Sciatic nerve (tissue), 2 donors: ENCODE measurements at places on chromosomes 4 and X. TPM values are rescaled to one million over a fixed set of nuclear protein-coding genes. Genes with fewer than 3 reads are reported as not detected.

Gene ARR3
- not detected for total RNA-seq

Gene ZDHHC9
- 30.4 TPM for total RNA-seq

Gene GPR34
- 10.3 TPM for total RNA-seq

Gene GEMIN8
- 33.6 TPM for total RNA-seq

GRCh38 chr4:158192439-158193158, 17.7 kb upstream of the TMEM144 start:
- no peak for DNase-seq

DNA sequence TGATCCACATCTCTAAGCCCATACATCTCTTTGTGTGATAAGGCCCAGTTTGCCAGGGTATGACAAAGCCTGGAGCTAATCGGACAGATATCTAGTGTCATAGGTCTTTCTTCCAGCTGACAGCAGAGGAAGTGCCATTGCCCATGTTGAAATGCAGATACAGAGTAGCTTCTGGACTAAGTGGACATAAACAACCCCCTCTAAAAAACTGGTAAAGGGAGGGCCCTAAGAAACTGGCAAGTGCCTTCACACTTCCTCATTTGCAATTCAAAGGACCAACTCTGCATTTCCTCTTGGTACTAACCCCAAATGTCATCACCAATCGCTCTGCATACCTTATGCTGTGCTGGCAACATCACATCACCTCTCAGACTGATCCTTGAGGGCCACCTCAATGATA, 20.8 kb downstream of the ARHGEF6 start:
- DNase-seq: no peak

DNA sequence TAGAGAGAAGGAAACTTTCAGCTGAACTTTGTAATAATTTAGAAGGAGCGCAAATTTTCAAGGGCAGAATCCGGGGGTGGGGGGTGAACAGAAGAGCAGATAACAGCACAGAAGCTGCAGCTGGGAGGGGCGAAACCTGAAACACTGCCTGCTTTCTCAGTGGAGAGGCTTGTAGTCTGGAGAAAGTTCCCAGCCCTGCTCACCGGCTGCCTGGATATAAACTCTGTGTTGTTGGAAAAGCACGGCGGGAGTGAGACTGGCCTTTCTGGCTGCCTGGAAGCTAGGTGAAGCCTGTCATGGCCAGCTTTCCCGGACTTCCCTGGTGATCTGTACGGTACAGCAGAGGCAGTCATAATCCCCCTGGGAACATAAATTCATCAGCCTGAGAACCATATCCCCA, 1352.1 kb upstream of the DIAPH2 start:
- no peak for DNase-seq

DNA sequence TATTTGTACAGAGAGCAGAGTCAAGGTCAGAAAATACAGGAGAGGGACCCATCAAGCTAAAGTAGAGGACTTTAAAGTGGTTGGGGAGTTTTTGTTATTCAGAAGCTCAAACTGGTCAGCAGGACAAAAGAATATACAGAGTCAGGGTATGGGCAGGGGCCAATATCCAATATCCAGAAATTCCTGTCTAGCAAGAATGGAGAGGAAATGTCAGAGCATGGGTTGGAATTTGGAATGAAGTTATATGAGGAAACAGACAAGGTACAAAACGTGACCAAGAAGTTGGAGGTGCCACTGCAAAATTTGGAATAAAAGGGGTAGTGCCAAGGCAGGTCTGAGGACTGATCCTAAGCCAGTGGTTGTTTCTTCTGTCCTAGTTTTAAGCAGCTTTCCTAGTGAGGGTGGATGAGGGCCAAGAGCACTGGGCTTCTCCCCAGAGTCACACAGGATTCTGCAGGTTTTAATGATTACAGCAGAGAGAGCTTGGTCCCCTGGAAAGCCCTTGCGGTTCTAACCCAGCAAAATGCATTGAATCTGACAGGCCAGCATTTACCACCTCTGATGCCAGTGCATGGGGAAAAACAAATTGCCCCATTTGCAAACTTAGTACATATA, 304.7 kb upstream of the FTHL17 start:
- DNase-seq: no peak

- no peak for DNase-seq
Observed at GRCh38 chr4:176207839-176208238, 12.5 kb upstream of the SPATA4 start.

DNA sequence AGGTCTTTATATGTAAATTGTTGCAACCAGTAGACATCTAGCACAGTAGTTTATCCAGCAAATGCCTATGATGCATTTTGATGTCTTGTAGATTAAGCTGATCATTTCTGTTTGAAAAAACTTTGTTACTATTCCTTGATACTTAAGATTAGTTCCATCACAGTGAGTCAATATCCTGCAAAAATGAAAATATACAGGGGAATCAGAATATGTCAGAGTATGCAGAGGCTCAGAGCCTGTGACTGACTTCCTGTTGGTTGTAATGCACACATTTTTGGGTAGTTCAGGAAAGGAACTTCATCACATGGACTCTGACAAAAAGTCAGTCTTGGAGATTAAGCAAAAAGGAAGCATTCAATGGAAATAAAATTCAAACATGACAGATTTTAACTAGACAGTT, 815.5 kb downstream of the FAT4 start:
- no peak for DNase-seq

DNA sequence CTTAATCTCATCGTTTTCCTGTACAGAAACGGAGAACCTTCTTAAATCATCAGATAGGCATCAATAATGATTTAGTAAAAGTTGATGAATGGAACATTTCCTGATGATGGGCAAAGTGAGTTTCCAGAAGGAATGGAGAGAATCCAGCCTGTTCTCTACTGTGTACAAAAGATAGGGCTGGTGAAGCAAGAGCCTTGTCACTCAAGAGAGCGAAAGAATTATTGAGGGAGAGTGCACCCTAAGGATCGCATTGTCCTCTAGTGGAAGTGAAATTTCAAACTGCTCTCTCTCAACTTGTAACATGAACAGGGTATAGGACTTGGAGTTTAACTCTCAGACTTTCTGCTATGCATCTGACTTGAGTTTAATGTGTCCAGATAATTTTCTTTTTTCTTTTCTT, 69.6 kb downstream of the CDS1 start:
- no peak for DNase-seq

GRCh38 chr4:30653291-30653690, 66.9 kb upstream of the PCDH7 start:
- DNase-seq: no peak

- DNase-seq: no peak
Observed at GRCh38 chr4:180539284-180539683, 1703.9 kb upstream of the TENM3 start.

GRCh38 chr4:75995727-75996126, 5.0 kb upstream of the SDAD1 start:
- DNase-seq: no peak

- no peak for DNase-seq
Observed at GRCh38 chrX:47568656-47569295, 7.8 kb downstream of the ARAF start.

DNA sequence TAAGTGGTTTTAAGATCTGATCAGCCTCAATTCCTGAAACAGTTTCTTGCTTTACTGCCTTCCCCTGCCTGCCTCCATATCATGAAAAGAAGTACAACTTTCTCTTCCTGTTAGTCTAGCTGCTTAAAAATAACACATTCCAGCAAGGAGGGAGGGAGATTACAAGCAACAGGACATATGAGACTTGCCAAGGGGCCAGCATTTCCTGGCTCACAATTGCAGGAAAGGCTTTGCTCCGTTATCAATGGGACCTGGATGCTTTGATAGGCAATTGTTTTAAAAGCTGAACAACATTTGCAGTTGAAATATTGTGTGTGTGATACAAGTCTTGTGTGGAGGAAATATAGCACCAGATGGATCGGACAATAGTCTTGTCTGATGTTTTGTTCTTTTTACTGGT, 425.0 kb downstream of the FAT4 start:
- no peak for DNase-seq

GRCh38 chrX:16786791-16787735, 797 bp downstream of the TXLNG start:
- DNase-seq: peak; percentile 70

- DNase-seq: no peak
Observed at GRCh38 chr4:152359208-152360044, 176.5 kb downstream of the FBXW7 start.

GRCh38 chr4:146793727-146794126, 151.9 kb downstream of the TTC29 start:
- DNase-seq: no peak

DNA sequence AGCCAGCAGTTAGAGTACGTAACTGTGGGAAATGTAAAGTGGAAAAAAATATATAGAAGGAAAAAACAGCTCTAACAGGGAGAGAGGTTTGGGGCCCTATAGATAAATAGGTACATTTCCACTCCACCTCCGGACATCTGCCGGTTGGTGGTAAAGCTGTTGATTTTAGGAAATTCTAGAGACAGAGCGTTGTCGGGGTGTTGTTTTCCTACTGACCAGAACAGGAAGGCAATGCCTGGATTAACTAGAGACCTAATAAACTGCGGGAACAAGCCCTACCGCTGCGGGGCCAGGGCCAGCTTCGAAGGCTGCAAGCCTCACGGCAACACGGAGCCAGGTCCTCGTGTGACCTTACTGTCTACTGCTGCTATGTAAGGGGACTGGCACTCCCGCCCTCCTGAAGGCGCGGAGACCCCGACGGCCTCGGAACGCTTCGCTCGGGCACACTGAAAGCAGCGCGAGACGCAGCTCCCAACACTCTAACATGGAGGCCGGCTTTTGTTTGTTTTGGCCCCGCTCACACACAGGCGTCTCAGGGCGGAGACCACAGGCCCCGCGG, 702 bp upstream of the CDKN2AIP start:
- DNase-seq: peak; percentile 76

DNA sequence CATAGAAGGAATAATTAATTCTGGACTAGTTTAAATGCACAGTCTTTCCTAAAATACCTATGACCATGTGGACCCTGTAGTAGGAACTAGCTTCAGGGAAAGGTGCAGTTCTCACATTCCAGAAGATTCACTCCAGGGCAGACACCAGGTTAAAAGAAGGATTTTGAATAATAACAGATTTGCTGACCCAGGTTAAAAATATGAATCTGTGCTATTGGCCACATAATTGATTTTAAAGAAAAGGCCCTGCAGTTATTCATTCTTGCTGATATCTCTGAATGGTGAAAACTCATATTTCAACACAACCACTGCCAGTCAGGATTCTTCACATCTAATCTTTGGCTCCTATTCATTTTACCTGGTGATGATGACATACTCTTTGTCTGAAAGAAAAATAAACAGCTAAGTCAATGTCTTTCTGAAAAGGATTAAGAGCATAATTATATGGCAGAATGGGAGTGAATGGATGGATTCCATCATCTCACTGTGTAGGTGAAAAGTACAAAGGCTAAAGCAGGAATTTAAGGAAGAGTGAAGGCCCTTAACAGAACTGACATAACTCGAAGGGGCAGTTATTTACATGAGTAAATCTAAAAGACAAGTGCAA, 432.8 kb downstream of the PDGFC start:
- no peak for DNase-seq

DNA sequence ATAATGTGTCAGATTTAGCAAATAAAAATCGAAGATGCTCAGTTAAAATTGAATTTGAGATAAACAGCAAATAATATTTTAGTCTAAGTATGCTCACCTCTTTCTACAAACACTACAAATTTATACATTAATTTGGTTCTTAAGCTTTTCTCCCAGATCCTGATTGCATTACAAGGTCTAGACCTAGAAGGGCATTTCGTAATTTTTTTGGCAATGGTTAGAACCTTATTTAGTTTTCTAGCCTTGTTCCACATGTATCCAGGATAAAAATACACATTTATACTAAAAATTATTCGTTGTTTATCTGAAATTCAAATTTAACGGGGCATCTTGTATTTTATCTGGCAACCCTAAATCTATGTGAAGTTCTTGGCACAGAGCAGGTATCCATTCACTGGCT, 2.5 kb upstream of the CDKL5 start:
- DNase-seq: no peak

DNA sequence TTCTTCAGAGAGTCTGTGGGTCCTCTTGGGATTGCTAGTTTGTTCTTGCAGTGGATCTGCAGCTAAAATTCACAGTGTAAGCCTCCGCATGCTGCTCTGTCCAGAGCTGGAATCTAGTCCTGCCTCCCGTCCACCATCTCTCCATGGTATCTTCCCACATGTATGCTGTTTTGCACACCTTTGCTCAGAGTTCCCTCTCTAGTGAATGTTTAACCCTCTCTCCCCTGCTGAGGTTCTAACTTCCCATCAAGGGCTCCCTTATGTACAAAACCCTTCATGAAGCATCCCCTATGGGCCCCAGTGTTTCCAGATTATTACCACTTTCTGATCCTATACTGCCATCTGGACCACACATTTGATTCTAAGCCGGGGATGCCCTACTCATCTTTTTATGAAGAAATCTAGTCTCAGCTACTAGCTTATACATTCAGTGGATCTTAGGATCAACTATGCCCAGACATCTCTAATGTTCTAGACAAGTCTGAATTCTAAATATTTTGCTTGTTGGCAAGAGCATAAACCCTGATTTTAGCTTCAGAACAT, 157.3 kb downstream of the CPEB2 start:
- no peak for DNase-seq

GRCh38 chr4:70177090-70177489, 18.4 kb upstream of the ODAM start:
- no peak for DNase-seq

DNA sequence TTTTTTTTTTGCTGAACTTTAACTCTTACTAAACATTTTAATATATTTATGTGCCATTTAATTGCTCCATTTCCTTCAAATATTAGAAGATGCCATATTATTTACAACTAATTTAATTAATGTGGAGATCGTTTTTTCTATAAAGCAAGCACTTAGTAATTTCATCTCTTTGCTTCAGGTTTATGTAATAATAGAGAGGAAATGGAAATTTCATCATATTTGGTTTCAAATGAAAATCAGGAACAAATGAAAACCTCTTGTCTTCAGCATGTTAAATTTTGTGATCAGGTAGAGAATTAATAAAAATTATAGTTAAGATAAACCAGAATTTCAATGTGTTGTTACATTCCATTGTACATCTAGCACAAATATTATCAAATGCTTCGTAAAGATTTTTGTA, 120.1 kb downstream of the SYNPO2 start:
- no peak for DNase-seq

DNA sequence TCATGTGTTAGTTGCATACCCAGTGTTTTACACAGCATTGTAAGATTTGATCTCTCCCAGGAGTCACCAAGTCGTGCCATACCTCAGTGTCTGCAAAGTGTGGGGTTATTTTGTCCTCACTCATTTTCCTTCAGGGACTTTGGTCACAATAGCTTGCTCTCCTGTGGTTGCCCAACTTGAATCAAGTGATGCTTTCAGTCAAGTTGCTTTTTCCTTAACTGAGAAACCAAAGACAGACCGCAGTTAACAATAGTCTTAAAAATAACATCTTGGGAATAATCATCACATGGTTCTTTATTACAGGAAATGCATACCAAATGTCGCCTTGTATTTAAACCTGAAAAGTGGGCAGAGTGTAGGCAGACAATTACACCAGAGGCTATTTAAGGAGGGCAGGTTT, 44.5 kb upstream of the NDP start:
- no peak for DNase-seq

GRCh38 chr4:113404841-113405240, 355.4 kb downstream of the ANK2 start:
- DNase-seq: no peak
